Stimulated activated CD8-positive, alpha-beta memory T cell treated with anti-CD3 and anti-CD28 coated beads, Interleukin-7, amount 100 ng/mL, for 48 hours (primary cell): ENCODE measurements at places on chromosomes 6 and 20.
A peak's percentile ranks its signal among the peaks of the same experiment; 100 is the strongest.

DNA sequence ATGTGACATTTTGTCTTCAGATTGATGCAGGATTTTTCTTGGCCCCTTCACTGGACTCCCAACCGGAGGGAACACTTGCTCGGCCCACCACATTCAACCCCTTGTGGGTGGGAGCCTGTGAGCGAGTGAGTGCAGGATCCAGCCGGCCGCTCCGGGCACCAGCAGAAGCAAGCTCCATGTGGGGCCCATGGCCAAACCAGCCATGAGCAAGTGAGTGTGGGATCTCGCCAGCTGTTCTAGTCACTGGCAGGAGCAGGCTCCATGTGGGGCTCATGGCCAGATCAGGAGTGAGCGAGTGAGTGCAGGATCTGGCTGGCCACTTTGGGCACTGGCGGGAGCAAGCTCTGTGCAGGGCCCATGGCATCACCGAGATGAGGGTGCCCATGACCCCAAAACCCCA is 42.6 kb downstream of the OSTM1 start:
- DNase-seq, result no peak

DNA sequence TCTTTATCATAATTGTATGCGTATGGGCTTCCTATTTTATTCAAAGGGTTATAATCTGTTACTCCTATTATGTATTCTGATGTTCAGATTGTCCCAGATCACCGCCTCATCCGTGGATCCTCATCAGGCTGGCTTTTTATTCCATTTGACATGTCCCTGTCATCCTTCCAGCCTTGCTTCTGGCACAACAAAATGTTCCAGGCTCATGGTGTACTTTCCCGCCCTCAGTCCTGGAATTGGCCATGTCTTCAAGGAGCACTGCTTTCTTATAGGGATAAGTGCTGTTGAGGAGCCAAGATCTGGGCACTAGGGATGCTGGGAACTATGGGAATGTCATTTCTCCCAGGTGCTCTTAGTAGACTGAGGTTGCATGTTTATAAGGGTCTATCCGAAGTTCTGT is 207.8 kb downstream of the JARID2 start:
- no peak for DNase-seq

GRCh38 chr6:146916435-146917025 is 287.7 kb upstream of the STXBP5 start:
- DNase-seq, result no peak

DNA sequence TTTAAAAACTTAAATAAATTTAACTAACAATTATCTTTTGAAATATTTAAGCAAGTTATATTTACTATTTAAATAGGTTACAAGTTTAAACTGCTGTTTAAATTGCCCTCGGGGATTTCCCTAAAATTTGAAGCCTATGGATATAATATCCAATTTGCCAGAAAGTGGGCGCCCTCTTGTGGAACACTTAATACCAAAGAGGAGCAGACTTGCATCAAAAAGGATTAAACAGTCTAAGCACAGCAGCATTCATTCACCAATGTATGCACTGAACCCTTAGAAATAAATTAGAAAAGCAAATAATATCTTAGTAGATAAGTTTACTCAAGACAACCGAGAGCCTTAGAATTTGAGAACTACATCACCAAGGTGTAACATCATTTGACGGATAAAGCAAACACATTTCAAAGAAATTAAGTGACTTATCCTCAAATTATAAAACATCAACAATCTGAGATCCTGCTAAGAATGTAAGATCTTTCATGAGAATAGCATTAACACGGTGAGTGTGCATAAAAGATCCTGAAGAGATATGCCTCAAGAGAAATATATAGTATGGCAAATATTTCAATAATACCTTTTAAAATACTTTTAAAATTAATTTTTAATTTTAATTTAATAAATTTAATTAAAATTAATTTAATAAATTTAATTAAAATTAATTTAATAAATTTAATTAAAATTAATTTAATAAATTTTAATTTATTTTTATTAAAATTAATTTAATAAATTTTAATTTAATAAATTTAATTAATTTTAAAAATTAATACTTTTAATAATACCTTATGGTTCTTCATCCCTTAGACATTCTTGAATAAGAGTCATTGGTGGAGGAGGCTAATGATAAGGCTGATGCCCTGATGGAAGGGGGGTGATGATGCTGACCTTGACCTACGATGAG is 11.5 kb upstream of the MEP1A start:
- peak; percentile 14 for DNase-seq

- no peak for DNase-seq
These were observed 64.8 kb upstream of the NAA20 start for GRCh38 chr20:19952392-19952791.

- DNase-seq, result no peak
These were observed 59.3 kb downstream of the CDC5L start for GRCh38 chr6:44446626-44447300.

DNA sequence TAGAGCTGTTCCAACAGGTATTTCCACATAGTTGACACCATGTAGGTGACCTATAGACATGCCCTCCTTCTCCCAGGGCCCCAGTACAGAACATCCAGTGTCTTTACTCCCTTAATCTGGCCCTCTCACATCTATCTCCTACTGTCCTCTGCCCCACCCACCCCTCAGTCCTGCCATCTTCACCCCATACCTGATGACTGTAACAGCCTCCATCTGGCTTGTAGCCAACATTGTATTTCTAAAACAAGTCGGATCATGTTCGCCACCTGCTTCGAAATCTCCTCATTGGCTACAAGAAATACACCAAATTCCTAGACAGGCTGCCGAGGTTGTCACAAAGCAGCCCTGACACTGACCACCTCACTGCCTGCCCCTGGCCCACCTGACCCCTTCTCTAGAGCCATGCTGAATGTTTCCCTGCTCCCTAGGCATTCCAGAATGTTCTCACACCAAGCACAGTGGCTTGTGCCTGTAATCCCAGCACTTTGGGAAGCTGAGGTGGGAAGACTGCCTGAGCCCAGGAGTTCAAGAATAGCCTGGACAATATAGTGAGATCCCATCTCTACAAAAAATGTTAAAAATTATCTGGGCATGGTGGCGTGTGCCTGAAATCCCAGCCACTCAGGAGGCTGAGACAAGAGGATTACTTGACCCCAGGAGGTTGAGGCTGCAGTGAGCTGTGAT is 6.0 kb downstream of the ZC3H12D start:
- DNase-seq, result no peak

DNA sequence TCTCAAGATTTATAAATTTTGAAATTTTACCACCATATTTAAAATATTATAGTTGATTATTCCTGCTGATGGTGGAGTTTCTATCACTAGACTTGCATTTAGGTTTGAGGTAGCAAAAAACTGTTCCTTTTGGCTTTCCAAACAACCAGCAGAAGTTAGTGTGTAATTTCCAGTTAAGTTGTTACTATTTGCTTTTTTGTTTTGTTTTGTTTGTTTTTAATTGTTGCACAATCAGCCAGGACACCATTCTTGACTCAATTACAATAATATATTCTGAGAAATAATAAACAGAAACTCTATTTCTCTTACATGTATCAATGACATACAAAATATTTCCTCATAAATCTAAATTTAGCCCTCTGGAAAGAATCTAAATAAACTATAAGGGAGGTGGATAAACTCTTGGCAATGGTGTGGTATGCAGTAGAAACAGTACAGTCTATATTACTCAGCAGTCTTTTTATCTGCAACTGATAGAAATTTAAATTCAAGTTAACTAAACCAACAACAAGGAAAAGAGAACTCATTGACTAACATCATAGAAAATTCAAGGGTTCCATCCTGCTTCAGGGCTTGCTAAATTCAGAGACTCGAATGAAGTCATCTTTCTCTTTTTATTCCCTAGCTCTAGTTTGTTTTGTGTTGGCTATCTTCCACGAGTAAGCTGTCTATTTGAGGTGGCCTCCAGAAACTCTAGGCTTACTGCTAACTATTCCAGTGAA is 19.4 kb upstream of the COL19A1 start:
- DNase-seq, result no peak

- no peak for DNase-seq
These were observed 90.6 kb upstream of the CD83 start for GRCh38 chr6:14026831-14027539.

DNA sequence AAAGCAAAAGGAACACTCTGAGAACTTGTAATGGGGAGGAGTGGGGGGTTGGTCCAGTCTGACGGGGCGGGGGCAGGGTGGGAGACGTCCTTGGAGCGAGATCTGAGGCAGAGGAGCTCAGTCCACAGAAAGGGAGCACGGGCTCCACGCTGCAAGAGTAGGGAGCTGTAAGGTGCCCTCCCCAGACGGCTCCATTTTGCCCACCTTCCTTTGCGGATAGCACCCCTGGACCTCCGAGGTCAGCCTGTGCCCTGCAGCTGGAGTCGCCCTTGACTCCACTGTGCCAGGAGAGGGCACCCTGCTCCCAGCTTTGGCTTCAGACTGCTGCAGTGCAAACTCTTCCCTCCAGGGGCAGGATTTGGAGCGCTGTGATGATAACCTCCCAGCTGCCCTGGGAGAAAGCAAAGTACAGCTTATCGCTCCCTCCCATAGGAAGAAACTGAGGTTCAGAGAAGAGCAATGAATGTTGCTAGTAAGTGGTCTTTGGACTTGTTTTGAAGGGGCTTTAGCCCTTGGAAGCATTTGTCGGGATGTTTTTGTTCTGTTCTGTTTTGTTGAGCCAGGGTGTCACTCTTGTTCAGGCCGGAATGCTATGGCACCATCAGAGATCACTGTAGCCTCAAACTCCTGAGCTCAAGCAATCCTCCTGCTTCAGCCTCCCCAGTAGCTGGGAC is 9.5 kb upstream of the AHCY start:
- peak; percentile 77 for DNase-seq

GRCh38 chr20:62827311-62828038 is 10.6 kb downstream of the COL9A3 start:
- no peak for DNase-seq

- no peak for DNase-seq
These were observed 328.4 kb downstream of the ESR1 start for GRCh38 chr6:152135755-152136448.

- no peak for DNase-seq
These were observed 45.2 kb downstream of the ADGRB3 start for GRCh38 chr6:68680264-68680663.

- no peak for DNase-seq
These were observed 578.9 kb downstream of the HAO1 start for GRCh38 chr20:7361321-7361720.

GRCh38 chr6:73250016-73250415 is 13.0 kb downstream of the KHDC1 start:
- no peak for DNase-seq

- DNase-seq, result no peak
These were observed 81.1 kb upstream of the GPR6 start for GRCh38 chr6:109897025-109897424.

DNA sequence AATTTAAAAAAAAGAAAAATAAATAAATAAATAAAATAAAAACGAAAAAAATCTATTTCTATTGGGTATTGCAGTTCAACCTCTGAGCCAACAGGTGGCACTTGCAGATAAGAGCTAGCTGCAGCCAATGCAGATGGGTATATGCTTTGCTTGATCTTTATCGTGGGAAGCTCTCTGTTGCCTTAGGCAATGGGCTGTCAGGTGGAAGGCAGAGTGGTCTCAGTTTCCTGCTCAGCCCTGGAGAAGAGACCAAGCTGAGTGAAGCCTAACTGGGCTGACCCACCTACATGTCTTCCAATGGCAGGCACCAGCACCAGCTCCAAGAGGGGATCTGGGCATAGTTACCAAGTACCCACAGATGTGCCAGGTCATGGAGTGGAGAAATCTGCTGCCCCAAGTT is 95.0 kb downstream of the AK9 start:
- DNase-seq, result no peak

DNA sequence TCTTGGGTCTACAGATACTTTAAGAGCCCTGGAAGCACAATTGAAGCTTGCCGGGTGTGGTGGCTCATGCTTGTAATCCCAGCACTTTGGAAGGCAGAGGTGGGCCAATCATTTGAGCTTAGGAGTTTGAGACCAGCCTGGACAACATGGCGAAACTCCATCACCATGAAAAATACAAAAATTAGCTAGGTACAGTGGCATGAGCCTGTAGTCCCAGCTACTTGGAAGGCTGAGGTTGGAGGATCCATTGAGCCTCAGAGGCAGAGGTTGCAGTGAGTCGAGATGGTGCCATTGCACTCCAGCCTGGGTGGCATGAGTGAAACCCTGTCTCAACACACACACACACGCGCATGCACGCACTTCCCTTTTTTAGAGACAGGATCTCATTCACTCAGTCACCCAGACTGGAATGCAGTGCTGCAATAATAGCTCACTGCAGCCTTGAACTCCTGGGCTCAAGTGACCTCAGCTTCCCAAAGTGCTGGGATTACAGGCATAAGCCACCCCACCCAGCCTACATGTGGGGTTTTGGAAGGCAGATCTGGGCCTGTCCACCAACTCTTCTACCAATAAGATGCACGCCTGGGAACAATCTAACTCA is 182.5 kb upstream of the JARID2 start:
- DNase-seq, result no peak

DNA sequence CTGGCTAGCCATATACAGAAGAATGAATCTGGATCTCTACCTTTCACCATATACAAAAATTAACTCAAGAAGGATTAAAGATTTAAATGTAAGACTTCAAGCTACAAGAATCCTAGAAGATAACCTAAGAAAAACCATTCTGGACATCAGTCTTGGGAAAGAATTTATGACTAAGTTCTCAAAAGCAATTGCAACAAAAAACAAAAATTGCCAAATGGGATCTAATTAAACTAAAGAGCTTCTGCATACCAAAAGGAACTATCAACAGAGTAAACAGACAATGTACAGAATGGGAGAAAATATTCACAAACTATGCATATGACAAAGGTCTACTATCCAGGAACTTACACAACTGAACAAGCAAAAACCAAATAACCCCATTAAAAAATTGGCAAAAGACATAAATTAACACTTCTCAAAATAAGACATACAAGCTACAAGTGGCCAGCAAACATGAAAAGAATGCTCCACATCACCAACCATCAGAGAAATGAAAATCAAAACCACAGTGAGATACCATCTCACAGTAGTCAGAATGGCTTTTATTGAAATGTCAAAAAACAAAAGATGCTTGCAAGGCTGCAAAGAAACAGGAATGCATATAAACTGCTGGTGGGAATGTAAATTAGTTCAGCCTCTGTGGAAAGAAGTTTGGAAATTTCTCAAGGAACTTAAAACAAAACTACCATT is 66.8 kb upstream of the RSPO3 start:
- DNase-seq, result no peak

DNA sequence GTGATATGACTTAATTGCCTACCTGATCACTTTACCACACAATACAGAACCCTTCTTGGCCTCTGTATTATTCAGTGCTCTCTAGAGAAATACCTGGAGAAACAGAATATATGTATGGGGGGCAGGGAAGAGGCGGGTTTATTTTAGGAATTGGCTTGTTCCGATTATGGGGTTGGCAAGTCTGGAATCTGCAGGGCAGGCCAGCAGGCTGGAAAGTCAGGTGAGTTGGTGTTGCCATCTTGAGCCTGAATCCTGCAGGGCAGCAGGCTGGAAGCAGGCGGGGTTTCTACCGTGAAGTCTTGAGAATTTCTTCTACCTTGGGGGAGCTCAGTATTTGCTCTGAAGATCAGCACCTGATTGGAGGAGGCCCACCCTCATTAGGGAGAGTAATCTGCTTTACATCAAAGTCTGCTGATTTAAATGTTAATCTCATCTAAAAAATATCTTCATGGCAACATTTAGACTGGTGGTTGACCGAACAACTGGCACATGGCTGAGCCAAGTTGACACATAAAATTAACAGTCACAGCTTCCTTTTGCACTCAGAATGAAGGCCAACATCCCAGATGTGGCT is 193.9 kb downstream of the ZDHHC14 start:
- DNase-seq, result no peak
